ENCODE measurements at places on chromosomes 6 and 20.

- DNase-seq, result no peak
Measured at GRCh38 chr6:144935661-144936060, 650.5 kb downstream of the UTRN start.

GRCh38 chr6:36120539-36120938, 9.8 kb upstream of the MAPK13 start:
- peak; percentile 66 for DNase-seq

GRCh38 chr6:340991-341827, 48.9 kb downstream of the DUSP22 start:
- no peak for DNase-seq

DNA sequence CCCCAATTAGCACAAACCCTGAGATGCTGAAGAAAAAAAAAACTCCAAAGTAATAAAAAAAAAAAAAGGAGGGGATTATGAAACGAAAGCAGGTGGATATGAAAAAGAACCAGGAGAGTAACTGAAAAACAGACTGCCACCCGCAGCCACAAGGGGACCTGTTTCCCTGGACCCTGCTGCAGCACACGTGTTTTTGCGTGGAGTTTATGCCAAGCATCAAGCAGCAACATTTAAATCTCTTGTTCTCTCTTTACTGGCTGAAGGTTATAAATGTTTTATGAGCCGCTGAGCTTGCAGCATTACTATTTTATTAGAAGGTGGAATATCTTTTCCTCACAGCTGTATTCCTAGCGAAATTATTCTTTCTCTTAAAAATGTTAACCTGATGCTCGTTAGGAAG, 131.6 kb upstream of the OLIG3 start:
- DNase-seq, result no peak

DNA sequence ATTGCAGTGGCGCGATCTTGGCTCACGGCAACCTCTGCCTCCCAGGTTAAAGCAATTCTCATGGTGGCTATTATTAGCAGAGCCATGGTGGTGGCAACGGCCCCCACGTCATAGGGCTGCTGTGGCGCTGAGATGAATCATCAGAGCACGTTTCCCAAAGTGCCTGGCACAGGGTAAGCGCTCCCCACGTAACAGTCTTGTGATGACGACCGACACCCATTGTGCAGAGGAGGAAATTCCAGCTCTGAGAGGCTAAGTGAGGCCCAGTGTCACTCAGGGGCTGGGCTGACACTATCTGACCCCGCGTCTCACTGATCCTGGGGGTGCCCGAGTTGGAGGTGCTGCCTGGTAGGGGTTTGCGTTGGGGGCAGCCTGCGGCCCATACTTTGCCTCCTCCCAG, 16.2 kb downstream of the SUN5 start:
- no peak for DNase-seq

GRCh38 chr20:31676609-31676989, 38.9 kb downstream of the COX4I2 start:
- DNase-seq, result no peak

DNA sequence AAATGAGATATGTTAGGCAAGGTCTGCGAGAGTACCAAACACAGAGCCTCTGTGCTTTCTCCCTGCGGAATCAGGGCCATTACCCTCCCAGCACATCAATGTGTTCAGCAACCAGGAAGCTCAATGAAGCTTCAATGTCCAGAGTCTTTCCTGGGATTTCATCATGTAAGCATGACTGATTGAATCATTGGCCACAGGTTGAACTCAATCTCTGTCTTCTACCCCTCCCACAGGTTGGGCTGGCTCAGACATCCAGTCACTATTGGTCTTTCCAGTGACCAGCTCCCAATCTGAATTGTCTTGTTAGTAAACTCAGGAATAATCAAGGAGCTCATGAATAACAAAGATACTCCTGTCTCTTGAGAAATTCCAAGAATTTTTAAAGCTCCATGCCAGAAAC, 2.7 kb upstream of the DTD1 start:
- DNase-seq, result no peak

GRCh38 chr6:139262519-139263300, 29.1 kb downstream of the TXLNB start:
- DNase-seq, result no peak

DNA sequence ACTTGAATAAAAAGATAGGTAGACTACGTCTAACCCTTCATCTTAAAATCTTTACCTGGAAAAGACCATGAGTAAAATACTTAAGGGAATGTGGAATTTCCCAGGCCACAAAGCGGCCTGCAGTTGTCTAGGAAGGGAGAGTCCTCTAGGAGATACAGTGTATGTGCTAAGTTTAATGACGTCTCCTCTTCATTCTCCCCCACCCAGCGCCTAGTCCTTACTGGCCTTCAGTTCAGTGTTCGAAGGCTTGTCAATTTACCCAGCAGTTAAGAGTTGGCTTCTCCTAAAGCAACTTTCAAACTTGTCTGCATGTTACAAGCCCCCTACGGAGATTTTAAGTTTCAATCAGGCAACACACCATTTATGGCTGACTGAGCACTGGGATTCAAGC, 35.2 kb downstream of the HFE start:
- no peak for DNase-seq

DNA sequence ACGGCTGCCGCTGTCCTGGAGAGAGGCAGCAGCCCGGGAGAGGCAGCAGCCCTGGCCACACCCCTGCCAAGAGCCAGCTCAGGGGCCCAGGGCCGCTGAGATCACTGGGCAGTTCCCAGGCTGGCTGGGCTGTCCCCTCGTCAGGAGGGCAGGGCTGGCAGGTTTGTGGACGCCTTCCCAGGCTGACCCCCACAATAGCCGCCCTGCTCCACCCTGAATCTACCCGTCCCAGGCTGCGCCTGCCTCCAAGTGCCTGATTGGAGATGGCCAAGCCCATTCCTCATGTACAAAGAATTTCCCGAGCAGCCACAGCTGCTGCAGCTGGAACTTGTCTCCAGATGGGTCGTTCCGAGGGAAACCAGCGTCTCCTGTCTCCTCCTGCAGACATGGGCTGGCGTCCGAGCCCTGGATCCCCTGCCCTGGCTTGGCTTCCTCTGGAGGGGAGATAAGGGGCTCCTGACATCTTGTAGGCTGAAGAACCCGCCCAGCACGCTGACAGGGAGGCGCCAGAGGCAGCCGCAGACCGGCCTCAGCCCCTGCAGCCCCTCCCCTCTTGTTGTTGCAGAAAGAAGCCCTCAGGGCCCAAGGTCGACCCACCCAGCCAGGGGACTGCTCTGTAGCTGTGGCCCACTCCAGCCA, 9.4 kb upstream of the GATA5 start:
- no peak for DNase-seq

- no peak for DNase-seq
Measured at GRCh38 chr20:38945012-38945411, 17.1 kb upstream of the DHX35 start.

GRCh38 chr6:79301290-79301689, 66.8 kb upstream of the HMGN3 start:
- no peak for DNase-seq

- DNase-seq, result no peak
Measured at GRCh38 chr6:92879526-92879925, 539.8 kb downstream of the EPHA7 start.

DNA sequence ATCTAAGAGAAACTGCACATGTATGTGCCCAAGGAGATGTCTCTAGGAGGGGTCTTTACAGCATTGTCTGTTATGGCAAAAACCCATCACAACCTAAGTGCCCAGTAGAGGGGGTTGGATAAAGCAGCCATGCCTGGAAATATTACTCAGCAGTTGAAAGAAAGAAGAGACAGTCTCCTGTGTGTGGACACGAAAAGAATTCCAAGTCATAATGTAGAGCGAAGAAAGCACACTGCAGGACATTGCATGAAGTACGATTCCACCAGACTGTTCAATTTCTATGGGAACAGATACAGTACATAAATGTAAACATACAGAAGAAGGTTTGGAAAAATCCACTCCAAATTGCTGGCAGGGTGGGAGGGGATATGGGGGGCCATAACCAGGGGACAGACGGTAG, 7.3 kb upstream of the TGM2 start:
- DNase-seq, result no peak

GRCh38 chr6:9131616-9132015, 696.3 kb upstream of the SLC35B3 start:
- peak; percentile 89 for DNase-seq
